Stimulated activated CD4-positive, alpha-beta T cell treated with anti-CD3 and anti-CD28 coated beads, Interleukin-15, amount 100 ng/mL, for 1 hour (primary cell): ENCODE measurements at places on chromosomes 13 and 19.

GRCh38 chr13:99864627-99864990 lies 107.0 kb downstream of the ZIC5 start:
- DNase-seq = no peak

- no peak for DNase-seq
Measured at GRCh38 chr19:3766520-3766919, 4.0 kb downstream of the MRPL54 start.

DNA sequence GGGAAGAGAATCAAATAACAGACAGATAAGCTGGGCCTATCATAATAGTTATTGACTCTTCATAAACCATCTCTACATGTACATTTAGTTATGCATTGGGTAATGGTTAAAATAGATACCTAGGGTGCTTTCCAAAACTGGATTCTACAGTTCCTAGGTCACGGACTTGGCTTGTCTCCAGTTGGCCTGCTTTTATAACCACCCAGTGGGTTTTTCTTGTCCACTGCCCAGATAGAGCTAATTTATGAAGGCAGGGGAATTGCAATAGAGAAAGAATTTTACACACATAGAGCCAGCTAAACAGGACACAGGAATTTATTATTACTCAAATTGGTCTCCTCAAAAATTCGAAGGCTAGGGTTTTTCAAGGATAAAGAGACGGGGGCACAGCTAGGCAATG lies 97.3 kb downstream of the FAM216B start:
- no peak for DNase-seq

DNA sequence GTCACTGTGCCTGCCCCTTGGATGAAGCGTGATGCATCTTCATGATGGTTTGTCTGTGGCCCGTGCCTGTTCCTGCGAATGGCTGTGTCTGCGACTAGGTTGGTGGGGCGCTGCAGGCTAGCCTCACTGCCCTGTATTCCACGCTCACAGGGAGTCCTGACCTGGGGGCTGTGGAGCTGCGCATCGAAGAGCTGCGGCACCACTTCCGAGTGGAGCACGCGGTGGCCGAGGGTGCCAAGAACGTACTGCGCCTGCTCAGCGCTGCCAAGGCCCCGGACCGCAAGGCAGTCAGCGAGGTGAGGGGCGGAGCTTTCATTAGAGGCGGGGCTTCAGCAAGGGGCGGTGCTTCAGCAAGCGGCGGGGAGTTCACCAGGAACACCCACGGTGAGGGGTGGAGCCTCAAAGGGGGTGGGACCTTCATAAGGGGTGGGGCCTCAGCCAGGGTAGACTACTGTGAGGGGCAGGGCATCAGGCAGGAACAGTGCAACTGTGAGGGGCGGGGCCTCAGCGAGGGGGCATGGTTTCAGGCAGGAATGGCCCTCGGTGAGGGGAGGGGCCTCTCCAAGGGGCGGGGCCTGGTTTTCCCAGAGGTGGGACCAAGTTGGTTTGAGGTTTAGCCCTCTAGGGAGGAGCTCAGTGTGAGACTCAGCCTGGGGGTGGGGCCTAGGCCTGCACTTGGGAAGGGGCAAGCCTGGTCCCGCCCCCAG lies 17.2 kb downstream of the PKN1 start:
- DNase-seq = peak; percentile 52

- no peak for DNase-seq
Measured at GRCh38 chr13:28493740-28494503, 1.0 kb downstream of the FLT1 start.

DNA sequence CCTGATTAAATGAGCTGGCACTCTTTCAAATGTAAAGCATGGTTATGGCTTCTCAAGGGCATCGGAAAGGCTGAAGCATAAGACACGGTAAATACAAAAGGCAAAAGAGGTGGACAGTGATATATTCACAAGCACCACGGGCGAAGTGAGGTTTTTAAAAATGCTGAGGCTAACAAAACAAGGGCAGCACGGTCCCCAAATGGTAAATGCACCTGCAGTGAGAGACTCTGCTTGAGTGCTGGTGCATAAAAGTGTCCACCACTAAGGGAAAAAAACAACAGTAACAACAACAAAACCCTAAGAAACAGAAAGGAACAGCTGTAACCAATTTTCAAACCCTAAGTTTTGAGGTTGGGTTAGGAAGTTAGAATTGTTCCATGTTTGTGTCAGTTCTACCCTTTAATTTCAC lies 234.9 kb downstream of the PCDH9 start:
- DNase-seq = no peak

DNA sequence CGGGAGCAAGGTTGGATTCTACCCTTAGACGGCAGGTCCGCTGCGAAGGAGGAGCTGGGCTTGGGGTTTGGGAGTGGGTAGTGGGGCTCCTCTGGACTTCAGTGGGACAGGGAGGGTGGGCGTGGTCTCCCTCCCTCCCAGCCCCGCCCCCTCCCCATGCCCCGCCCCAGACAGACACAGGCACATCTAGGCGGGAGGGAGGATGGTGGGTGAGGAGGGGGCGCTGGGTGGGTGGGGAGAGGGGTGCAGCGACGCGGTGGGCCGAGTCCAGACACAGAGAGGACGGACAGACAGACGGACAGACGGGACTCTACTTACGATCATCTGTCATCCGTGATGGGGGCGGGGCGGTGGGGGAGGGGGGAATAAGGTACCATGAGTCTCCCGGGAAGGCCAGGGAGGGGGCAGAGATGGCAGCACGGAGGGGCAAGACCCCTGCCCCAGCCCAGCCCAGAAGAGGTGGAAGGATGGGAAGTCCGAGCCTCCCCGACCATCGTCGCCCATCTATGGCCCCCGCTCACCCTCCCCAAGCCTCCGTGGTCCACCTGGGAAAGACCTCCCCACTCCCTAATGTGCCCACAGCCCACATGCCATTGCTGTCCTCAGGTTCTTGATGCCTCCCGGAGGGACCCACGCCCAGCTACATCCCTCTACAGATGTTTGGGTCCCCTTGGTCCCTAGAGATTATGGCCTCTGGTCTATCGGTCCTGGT lies 64.8 kb downstream of the UNC13A start:
- no peak for DNase-seq

GRCh38 chr13:27917121-27917947 lies 2.5 kb upstream of the PDX1 start:
- DNase-seq = no peak

- no peak for DNase-seq
Measured at GRCh38 chr13:73879346-73880015, 254.7 kb downstream of the KLF12 start.

DNA sequence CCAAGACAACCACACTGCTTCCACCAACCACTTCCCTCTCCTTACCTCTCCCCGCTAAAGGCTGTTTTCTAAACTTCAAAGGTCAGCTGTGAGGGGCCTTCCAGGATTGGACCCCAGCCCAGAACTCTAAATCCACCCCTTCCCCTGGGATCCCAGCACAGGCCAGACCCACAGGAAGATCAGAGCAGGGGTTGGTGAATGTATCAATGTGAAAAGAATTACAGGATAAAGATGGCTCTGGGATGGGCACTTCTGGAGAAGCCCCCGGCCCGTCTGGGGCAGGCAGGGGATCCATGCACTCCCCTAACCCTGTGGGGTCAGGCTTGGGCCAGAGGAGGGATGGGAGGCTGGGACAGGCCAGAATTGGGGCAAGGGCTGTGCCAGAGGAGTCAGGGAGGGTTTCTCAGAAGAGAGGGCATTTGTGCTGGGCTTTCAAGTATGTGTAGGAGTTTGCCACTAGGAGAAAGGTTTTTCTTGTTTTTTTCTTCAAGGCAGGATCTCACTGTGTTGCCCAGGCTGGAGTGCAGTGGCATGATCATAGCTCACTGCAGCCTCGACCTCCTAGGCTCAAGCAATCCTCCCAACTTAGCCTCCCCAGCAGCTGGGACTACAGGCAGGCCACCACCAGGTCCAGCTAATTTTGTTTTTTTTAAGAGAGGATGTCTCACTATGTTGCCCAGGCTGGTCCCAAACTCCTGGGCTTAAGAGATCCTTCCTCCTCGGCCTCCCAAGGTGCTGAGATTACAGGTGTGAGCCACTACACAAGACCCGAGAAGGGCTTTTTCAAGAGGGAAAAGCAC lies 1.0 kb upstream of the MEF2B start:
- no peak for DNase-seq

GRCh38 chr13:97266772-97267417 lies 44.8 kb downstream of the MBNL2 start:
- DNase-seq = no peak

DNA sequence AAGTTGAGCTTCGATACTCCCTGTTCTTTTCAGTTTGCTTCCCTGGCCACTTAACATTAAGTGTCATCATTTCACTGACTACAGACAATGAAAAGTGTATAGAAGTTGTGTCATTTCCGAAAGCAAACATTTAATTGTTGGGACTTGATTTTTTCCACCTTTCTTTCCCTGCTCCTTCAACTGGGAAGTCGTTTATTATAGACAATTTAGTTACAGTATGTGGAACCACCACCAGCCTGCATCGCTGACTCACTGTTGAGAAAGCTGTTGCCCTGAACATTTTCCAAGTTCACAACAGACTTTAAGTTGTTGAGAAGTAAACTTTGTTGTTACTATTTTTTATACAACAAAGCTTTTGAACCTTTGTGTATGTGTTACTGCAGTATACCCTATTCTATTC lies 788.4 kb upstream of the PRR20A start:
- DNase-seq = no peak

GRCh38 chr13:59633290-59633689 lies 530.4 kb downstream of the DIAPH3 start:
- DNase-seq = no peak

DNA sequence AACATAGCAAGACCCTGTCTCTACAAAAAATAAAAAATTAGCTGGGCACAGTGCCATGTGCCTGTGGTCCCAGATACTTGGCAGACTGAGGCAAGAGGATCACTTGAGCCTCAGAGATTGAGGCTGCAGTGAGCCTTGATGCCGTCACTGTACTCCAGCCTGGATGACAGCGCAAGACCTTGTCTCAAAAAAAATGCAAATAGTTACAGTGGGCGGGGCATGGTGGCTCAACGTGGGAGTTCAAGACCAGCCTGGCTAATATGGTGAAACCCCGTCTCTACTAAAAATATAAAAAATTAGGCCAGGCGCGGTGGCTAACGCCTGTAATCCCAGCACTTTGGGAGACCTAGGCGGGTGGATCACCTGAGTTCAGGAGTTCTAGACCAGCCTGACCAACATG lies 8.5 kb downstream of the PGLS start:
- DNase-seq = no peak

DNA sequence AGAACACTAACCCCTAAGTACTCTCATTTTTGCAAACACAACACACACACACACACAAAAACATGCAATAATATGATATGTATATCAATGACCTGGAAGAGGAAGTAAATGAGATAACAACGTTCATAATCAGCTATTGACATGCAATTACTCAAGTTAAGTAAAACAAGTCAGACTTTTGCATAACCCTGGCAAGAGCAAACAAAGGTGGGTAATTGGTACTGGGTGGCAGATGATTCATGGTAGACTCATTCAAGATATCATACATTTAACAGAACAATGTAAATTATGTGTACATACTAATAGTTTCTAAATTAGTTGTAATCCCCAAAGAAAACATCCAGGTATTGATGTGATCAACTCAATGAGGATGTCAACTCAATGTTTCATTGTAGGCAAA lies 508.8 kb downstream of the DACH1 start:
- DNase-seq = no peak

DNA sequence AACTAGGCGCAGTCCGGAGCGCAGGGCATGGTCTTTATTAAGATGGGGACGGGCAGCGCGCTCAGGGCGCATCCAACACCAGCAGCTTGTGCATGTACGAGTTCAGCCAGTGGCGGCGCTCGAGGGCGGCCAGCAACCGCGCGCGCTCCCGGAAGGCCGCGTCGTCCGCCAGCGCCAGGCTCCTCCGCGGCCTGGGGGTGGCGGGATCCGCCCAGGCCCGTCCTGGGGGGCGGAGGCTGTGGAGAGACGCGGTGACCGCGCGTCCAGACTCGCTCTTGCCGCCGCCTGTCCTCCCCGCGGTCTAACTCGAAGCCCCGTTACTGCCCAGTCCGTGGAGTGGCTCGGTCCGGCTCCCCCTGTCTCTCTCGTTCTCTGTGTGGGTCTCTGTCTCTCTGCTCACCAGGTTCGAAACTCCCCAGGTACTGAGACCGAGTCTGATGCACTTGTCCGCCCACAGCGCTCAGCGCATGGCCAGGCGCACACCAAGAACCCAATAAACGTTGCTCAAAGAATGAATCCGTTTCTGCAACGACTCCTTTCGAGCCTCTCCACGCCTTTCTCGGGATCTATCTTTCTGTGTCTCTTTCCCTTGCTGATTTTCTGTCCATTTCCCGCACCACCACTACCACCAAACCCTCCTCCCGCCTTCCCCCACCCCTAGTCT lies 702 bp downstream of the PTH2 start:
- no peak for DNase-seq

- no peak for DNase-seq
Measured at GRCh38 chr19:11624069-11624463, 26.8 kb downstream of the ZNF627 start.

DNA sequence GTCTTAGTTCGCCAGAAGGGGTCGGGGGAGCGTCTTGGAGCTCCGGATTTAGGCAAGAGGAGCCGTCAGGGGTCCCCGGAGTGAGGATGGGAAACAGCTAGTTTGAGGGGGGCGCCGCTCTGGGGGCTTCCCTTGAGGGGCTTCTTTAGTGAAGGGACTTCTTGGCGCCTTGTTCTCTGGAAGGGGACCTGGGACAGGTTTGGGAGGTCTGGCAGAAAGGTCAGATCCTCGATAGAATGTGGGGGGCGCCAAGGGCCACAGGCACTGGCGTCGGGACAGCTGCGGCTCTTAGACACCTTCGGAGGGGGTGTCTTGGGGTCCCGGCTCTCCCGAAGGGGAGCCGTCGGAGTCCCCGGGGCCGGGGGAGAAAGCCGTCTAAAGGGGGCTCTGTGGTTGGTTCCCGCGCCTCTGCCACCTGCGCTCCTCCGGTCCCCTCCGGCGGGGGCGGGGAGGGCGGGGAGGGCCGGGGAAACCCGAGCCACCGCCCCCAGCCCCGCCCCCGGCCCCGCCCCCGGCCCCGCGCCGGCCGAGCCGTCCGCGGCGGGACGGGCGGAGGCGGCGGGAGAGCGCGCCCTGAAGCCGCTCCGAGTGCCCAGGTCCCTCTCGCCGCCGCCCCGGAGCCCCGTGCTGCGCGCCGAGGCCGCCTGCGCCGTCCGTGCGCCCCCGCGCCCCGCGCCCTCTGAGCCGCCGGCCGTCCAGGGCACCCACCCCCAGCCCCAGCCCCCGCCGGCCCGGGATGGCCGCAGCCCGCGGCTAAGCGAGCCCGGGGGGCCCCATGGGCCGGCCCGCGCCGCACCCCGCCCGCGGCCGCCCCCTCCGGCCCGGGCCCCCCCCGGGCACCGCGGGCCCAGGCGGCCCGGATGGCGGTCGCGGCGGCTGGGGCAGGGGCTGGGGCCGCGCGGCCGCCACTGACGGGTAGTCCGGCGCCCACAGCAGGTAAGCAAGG lies at the start of gene NRTN:
NRTN (plus strand) TSS at position 552 of the 946 bp plus-strand sequence. CDS start 19,099 bp downstream, outside the sequence.
- no peak for DNase-seq

GRCh38 chr19:4896372-4896771 lies 6.3 kb downstream of the ARRDC5 start:
- no peak for DNase-seq

- no peak for DNase-seq
Measured at GRCh38 chr13:29270271-29270985, 325.1 kb downstream of the SLC7A1 start.

- no peak for DNase-seq
Measured at GRCh38 chr19:55451163-55451964, 8.3 kb upstream of the SHISA7 start.
